ENCODE measurements at places on chromosomes 6 and 20.

DNA sequence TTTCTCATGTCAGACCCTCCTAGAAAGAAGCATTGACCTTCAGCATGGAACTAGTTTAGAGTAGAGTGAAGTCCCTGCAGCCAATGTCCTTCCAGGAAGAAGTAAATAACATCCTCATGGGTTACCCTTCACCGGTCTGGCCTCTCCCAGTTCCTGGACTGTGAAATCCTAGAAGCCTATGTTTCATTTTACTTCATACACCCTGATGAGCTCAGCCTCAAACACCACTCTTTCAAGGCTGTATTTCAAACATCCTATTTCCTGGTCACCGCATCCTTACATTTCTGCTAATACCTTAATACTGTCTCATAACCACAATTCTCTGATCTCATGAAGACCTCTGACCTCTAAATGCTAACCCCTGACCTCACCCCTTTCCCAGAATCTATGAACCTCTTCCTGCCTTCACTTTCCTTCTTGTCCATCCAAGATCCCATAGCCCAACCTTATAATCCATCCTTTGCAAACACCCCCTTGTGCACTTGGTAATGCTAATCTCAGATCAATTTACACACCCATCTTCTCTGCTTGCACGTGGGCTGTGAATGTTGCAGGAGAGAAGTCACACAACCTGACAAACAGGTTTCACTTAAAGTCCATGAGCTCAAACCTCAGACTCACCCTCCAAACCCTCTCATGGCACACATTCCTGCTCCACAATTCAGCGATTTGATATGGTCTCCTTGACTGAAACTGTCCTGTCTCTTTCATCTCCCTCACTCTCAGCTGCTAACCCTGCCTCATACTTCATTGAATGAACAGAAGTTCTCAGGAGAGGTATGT is 30.2 kb downstream of the SLC2A10 start:
- DNase-seq: no peak

DNA sequence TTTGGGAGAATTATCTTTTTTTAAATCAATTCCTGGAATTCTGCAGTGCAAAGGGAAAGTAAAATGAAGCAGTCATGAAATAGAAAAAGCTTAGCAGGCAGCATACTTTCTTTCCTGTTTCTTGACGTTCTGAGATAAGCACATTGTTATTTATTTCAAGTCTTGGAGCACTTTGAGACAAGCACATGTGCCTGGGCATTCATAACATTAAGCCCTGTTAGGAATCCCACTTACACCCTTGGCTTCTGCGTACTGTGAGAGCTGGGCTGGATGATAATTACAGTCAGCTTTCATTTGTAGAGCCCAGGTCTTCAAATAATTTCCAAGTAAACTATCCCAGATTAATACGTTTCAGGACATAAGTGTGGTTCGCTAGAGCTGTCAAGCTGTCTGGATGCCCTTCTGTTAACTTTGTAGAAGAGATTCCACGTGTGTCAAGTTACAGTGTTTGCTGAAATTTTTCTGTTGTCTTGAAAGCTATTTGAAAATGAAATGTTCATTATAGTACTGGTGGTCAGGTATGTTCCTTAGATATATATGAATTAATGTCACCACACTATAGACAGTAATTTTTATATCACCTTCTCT is 8.9 kb downstream of the FARS2 start:
- DNase-seq: no peak

DNA sequence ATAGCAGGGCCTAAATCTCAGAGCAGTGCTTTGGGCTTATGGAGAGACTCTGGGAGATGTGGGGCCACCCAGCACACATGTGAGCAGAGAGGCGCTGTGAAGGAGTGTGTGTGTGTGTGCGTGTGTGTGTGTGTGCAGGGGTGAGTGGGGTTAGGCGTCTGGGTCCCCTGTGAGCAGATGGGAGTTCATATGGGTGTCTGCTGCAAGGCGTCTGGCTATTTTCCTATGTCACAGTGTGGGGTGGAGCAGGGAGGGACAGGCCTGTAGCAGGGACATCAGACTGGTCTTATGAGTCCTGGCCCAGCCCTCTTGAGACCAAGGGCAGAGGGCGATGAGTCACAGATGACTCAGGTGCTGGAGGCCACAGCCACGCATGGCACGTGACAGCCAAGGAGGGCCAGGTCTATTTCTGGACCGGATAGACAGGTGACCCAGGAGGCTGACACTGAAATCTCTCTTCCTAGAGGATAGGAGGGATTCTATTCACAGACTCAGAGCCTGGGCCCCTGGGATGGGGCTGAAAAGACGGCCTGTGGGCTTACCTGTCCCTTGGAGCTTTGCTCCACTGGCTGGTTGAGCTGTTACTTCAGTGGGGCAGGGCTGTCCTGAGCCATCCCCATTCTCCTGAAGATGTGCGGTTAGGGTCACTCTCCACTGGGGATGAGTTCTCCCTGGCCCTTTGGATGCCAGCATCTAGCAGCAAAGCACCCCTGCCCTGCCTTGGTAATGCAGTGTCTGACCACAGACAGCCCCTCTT is 28.9 kb downstream of the VEGFA start:
- no peak for DNase-seq

DNA sequence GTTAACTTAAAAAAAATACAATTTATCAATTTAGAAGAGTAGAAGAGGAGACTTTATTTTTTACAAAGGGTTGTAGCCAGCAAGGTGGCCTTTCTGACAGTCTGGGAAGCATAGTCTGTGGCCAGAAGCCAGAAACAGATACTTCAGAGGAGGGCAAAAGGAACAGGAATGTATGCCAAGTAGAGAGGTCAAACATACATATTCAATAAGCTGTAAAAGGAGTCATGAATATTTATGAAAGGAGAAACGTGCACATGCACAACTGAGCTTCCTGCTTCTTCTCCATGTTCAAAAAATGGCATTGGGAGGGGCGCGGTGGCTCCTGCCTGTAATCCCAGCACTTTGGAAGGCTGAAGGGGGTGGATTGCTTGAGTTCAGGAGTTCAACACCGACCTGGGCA is 43.9 kb upstream of the FAM184A start:
- no peak for DNase-seq

DNA sequence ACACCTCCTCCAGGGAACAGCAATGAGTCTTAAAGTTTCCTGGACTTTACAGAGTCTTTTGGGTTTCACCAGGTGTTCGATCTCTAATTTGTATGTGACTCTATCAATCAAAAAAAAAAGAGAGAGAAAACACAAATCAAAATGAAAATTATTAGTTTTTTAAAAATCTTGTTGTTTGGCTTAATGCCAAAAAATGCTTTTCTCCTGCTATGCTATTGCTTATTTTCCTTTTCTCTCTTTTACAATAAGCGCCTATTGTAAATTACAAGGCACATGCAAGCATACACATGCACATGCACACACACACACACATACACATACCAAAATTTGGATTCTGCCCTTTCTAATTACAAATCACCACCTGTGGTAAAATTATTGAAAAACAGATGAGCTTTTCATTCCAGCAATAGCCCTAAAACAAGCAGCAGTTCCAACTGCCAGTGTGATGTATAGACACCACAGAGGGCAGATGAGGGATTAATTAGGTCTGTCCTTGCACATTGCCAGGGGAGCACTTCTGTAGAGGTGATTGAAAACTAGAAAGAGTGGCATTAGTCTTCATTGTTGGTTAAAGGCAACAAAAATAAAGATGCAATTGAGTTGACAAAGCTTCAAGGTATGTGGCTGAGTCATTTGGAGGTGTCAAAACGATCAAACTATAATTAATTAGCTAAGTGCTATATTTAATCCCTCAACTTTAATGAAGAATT is 631.7 kb downstream of the TFAP2B start:
- DNase-seq: no peak

DNA sequence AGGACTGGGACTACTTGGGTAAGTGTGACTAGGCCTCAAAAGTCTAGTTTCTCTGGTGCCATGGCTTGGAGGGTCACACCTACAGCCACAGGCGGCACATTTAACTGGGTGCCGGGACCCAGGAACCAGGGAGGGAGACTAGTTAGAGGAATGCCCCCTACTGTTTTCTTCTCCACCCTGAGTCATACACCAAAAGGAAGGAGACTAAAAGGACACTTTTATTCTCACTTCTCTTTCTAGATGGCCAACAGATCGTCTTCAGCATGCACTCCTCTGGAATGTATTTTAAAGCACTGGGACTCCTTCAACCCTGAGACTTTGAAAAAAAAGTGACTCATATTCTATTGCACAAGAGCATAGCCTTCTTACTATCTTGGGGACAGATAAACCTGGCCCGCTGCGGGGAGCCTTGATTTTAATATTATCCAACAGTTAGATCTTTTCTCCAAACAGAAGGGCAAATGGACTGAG is 33.4 kb downstream of the PLN start:
- no peak for DNase-seq

DNA sequence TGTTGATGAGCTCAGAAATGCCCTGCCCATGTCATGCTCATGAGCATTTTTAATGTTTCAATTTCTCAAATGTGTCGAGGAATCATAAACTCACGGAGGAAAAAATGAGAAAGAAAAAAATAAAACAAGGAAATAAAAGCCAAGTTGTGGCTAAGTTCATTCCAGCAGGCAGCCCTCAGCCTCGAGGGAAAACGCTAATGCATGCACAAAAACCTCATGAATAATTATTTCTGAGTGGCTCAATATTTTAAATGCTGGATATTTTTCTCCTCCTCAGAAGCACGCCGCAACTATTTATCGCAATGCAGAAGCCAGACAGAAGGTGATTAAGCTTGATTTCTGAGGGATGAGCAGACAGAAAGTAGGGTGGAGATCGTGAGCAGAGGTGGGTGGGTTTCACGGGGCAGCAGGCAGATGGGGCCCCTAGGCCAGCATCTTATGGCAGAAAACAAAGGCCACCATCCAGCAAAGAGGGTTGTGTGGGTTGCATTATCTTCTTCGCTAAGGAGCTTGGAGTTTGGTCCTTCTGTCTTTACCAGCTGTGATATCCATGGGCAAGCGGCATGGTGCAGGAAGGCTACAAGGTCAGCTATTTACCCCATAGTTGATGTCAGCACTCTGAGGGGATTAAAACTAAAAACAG is 151.5 kb upstream of the LRFN2 start:
- DNase-seq: no peak

DNA sequence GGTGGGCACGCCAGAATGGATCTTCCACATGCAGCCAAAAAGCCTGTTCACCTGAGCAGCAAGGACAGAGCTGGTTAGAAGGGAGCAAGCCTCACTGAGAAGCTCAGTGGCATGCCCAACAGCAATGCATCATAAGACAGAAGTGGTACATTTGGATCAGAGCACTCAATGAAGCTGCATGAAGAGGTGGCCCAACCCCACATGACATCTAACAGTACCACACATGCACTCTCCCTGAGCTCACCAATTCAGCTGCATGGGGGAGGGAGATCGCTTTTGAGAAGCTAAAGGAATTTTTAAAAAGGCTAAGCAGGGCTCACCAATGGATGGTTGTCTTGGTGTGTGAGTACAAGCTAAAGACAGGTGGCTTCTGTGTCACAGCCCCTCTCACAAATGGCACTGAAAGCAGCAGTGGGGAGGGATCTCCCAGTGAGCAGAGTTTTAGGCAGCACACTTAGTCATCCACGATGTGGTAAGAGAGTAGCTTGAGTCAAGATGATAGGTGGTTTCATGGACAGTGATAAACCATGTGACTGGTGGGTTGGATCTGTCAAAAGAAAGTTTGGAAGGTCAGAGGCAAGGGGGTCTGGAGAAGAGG is 166.6 kb upstream of the TAB2 start:
- no peak for DNase-seq

DNA sequence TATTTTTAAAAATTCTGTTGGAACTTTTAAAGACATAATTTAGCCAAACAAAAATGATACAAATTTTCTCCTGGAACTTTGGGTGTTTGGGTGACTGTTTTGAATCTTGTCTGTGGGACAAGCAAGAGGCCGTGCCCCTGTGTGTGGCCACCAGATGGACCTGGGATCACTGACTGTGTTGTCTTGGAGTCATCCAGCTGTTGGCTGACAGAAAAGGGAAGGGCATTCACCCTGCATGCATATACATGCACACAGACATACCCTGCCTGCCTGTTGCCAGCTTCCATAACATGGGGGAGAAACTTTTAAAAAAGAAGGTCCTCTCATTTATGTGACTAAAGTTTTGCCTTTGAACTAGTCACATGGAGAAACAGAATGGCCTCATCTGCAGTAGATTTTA is 72.7 kb downstream of the BLOC1S5 start:
- no peak for DNase-seq

GRCh38 chr6:4790158-4790899 is 14.1 kb downstream of the CDYL start:
- DNase-seq: no peak

DNA sequence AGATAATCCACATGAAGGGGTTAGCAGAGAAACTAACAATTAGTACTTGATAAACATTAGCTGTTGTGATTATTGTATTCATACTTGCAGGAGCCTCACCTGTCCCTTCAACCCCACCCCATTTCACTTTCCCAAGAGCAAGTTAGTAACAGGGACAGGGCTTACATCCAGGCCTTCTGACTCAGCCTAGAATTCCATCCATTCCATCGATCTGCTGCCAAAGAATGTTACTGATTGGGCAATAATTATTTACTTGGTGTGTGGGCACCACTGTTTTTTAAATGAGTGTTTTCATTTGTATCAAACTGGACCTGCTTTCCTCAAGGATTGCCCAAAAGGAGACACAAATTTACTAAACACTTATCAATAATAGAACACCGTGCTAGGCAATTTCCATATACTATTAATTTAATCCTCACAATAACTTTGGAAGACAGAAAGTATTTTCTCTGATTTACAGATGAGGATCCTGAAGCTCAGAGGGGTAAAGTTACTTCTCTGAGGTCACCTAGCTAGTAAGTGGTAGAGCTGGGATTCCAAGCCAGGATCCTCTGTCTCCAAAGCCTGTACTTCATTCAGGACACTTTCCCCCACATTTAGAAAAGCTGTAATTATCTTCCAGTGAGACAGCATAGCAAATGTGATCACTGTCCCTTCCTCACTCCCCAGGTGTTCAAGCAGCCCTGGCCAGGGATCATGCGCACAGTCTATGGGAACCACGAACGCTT is 32.8 kb downstream of the GSS start:
- DNase-seq: no peak

GRCh38 chr20:23446505-23446904 is 6.2 kb downstream of the CST11 start:
- DNase-seq: peak; percentile 8

DNA sequence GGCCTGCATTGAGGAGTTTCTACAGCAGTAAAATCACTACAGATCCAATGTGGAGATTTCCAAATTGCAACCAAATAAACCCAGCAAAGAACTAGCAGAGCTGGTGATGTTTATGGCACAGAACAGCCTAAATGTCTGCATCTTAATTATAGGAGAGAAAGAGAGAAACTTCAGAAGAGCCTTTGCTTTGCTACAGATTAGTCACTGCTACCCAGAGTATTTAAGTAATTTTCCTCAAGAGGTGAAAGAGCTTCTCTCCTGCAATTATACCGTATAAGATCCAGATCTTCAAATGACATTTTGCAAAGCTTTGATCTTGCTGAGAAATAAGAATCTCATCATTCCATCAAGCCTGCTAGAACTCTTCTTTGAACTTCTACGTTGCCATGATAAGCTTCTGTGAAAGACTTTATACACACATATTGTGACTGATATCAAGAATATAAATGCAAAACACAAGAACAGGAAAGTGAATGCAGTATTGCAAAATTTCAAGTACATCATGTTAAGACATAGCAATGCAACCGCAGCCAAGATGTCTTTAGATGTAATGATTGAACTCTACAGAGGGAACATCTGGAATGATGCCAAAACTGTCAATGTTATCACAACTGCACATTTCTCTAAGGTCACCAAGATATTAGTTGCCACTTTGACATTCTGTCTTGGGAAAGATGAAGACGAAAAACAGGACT is 48.0 kb downstream of the MKKS start:
- no peak for DNase-seq

- no peak for DNase-seq
Measured at GRCh38 chr6:68976260-68976659, 341.2 kb downstream of the ADGRB3 start.

GRCh38 chr6:42163981-42164380 is 9.2 kb upstream of the GUCA1A start:
- DNase-seq: no peak

Measured in stimulated activated CD4-positive, alpha-beta T cell treated with anti-CD3 and anti-CD28 coated beads, TNF-alpha, amount 100 ng/mL, for 48 hours (primary cell).